ENCODE measurements at places on chromosomes 6 and 20. TPM values are rescaled to one million over a fixed set of nuclear protein-coding genes. Genes with fewer than 3 reads are reported as not detected.

DNA sequence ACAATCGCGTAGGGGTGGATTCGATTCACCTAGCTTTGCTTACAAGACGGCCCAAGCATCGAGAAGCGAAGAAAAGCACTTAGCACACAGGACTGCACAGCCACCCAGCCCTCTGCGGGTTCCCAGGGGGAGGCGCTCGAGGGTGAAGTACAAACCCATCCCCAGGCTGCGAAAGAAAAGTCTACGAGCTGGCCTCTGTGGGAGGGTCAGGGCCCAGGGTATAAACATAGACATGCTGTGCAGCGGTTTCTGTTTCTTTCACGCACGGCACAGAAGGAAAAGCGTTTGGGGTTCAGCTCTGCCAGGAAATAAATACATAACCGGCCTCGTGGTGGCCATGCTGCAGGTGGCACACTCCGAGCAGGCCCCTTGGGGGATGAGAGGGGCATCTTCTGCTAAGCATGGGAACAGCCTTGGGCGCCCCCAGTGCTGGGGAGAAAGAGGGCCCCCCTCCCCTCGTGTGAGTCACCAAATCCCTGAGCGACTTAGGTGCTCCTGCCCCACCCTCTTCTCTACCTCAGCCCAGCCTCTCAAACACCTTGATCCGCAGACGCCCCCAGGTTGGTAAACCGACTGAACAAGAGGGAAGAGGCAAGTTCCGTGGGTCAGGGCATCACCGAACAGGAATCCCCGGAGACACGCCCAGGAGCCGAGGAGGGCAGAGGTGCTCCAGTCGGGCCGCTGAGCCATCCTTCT, 91.6 kb upstream of the RIPOR2 start:
- no peak for DNase-seq

GRCh38 chr6:81204731-81205130, 547.8 kb downstream of the TENT5A start:
- no peak for DNase-seq

DNA sequence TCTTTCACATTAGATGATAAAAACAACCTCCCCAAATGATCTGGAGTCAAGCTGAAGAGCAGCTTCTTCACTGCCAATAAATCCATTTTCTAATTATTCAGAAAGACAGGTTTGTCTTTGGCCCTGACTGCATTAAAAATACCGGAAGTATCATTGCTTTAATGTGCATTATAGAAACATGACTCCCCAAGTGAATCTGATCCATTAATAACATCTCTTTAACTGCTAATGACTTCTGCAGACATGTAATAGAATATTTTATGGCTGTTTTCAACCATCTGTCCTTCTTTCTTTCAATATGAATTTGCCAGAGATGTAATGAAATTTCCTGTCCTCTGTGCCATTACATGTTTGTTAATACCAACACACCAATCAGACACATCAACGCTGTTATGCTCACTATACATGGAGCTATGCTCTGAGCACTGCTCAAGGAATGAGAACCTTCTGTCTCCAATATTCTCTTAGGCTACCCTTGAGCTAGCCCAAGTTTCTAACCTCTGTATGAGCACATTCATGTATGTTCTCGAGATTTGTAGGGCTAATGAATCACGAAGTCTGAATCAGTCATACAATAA, 87.8 kb downstream of the LYRM4 start:
- no peak for DNase-seq

- peak; percentile 7 for DNase-seq
Observed at GRCh38 chr6:107509506-107509905, 19.6 kb downstream of the SOBP start.

GRCh38 chr20:32168184-32168910, 39.2 kb downstream of the PLAGL2 start:
- peak; percentile 24 for DNase-seq

DNA sequence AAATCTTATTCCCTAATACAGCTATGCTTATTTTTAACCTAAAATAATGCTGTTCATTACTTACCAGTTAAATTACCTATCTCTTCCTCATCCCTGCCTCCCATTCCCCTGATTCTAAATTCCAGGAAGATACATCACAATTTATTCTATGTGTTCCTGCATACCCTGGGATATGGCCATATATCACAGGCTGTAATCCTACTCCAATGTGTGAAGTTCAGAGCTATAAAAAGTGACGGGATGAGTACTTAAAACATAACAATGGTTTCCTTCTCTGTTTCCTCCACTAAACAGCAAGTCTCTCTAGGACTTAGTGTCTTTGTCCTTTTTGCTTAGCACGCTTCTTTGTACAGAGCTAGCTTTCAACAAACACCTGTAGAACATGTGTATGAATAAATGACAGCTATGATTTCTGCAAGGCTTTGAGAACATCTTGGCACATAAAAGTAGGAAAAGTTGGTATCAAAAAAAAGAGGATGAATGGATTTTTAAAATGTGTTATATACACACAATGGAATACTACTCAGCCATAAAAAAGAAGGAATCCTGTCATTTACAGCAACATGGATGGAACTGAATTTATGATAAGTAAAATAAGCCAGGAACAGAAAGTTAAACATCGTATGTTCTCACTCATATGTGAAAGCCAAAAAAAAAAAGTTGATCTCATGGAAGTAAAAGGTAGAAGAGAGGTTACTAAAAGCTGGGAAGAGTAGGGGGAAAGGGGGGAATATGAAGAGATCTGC, 45.8 kb downstream of the SESN1 start:
- DNase-seq, result no peak

DNA sequence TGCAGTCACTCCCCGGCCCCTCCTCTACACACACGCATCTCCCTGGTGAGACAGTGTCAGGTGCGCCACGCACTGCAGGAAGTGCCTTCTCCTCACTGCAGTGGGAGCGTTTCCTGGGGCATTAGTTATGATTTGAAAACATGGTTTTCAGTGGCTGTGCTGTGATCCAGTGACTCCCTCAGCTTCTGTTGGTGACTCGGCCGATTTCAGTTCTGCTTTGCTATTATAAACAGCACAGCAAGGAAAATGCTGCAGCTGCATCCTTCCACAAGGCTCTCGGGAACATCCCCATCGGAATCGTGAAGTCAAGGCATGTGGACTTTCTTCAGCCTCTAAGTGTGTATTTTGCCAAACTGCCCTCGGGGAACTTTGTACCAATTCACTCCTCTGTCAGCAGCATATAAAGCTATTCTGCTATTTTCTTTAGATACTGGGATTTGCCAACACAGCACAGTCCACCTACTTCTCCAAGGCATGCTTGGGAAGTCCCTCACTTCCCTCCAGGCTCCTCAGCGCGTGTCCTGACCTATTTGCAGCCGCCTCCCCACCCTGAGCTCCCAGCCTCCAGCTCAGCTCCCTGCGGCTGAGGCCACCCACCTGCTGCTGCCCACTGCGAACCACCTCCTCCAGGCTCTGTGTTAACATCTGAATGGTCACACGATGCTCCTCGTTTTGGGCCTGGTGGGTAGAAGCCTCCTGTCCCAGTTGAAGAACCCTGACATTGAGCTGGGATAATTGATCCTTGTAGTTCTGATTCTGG, 54.5 kb downstream of the GINS1 start:
- DNase-seq, result no peak

- peak; percentile 35 for DNase-seq
Observed at GRCh38 chr6:74249658-74250057, 553.7 kb downstream of the CD109 start.

GRCh38 chr20:10012464-10012863, 22.3 kb upstream of the ANKEF1 start:
- no peak for DNase-seq

DNA sequence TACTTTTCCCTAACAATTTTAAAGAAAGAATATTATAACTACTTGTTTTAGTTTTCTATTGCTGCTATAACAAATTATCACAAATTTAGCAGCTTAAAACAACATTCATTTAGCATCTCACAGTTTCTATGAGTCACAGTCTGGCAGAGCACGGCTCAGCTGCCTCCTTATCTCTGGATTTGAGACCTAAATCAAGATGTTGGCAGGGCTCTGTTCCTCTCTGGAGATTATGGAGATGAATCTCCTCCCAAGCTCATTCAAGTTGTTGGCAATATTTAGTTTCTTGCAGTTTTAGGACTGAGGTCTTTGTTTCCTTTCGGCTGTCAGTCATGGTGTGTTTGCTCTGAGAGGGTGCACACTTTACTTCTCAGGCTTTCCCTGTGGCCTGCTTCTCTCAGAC, 1065.8 kb upstream of the EYS start:
- DNase-seq, result no peak

- DNase-seq, result no peak
Observed at GRCh38 chr6:126807876-126808275, 310.6 kb upstream of the RSPO3 start.

DNA sequence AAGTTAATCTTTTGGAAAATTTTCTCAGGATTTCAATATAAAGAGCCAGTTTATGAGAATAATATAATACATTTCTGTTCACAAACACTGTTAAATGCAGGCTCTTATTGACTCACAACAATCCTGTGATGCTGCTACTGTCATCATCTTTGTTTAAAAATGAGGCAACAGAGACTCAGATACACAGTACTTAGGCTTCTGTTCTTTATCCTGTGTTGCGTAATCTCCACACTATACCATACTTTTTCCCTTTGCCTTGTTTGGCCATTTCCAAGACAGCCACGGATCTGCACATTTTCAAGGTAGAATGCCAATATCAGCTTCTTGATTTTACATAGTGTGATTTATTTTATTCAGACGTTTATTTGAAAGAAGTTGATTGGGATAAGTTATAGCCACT, 699.0 kb upstream of the CITED2 start:
- no peak for DNase-seq

GRCh38 chr20:62395311-62396242, 8.7 kb downstream of the RPS21 start:
- no peak for DNase-seq

The ARG1 gene
- total RNA-seq, result not detected

The CRISP2 gene
- not detected for total RNA-seq

The TP53TG5 gene
- total RNA-seq, result not detected

The SLC25A27 gene
- 1.9 TPM for total RNA-seq

The APOBEC2 gene
- not detected for total RNA-seq

The TSBP1 gene
- total RNA-seq, result not detected

The ADAT2 gene
- 3.1 TPM for total RNA-seq

The C4A gene
- 2.2 TPM for total RNA-seq

The PRKN gene
- 0.34 TPM for total RNA-seq

The SAMD5 gene
- total RNA-seq, result 1.1 TPM

The TAPBP gene
- 154 TPM for total RNA-seq
